ENCODE measurements at places on chromosomes 2 and 18.

DNA sequence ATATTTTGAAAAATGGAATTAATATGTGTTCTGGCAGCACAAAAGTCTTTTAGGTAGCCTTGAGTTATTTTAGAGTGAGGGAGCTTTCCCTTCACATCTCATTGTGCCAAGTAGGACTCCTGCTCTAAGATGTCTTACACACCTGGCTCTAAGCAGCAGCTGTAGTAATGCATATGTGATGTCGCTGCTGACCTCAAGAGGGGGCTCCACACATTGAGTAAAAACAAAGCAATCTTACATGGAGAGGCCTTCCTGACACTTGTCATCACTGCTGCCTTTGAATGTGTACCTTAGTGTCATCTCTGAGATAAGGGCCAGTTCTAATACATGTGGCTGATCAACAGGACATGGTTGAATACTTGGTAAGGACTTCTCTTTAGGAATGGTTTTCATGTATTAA, 75.8 kb downstream of the ACTR3 start:
- no peak for DNase-seq

GRCh38 chr2:163554864-163555263, 180.9 kb downstream of the FIGN start:
- DNase-seq, result no peak

- no peak for DNase-seq
Measured at GRCh38 chr2:190576573-190576972, 42.1 kb upstream of the NEMP2 start.

- DNase-seq, result no peak
Measured at GRCh38 chr2:239596253-239596652, 195.4 kb upstream of the HDAC4 start.

DNA sequence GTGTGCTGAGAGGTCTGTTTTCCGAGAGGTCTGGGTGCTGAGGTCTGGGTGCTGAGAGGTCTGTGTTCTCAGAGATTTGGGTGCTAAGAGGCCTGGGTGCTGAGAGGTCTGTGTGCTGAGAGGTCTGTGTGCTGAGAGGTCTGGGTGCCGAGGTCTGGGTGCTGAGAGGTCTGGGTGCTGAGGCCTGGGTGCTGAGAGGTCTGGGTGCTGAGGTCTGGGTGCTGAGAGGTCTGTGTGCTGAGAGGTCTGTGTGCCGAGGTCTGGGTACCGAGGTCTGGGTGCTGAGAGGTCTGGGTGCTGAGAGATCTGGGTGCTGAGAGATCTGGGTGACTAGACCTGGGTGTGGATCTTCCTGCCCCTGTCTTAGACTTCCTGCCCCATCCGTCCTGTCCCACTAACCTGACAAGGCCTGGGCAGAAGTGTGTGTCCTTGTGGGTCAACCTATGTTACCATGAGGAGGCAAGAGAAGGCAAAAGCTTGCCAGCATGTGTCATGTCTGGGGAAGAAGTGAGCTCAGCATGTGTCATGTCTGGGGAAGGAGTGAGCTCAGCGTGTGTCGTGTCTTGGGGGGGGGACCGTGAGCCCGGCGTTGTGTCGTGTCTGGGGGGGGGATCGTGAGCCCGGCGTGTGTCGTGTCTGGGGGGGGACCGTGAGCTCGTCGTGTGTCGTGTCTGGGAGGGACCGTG, 69.3 kb downstream of the KCNG2 start:
- no peak for DNase-seq

DNA sequence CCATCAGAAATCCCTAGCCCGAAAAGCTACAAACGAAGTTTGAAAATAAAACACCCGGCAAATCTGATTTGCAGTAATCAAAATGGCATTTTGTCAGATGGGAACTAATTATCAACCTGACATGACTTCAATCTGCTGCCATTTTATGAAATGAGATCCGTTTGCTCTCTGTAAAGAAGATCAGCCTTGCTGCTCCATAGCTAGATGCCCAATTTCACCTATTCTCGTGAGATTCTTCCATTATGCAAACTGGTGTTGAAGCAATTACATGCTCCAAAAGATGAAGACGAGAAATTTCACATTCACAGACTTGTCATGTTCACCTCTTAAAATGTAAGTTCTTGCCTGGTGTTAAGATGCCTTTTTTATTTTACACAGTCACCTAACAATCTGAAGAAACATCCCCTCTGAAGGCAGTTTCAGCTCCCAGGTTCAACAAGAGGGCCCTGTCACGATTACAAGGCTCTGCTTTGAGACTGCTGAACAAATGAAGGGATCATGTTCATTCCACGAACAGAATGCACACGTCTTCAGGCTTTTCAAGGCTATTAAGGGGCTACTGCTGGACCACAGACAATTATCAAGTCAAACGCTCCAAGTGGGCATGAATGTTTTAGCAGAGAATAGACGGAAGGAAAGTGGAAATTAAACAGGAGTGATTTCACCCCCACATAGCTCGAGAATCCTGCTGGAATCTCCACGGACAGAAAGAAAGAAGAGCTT, 172.6 kb upstream of the PID1 start:
- no peak for DNase-seq

- DNase-seq, result no peak
Measured at GRCh38 chr2:7452110-7452876, 535.1 kb downstream of the RNF144A start.

DNA sequence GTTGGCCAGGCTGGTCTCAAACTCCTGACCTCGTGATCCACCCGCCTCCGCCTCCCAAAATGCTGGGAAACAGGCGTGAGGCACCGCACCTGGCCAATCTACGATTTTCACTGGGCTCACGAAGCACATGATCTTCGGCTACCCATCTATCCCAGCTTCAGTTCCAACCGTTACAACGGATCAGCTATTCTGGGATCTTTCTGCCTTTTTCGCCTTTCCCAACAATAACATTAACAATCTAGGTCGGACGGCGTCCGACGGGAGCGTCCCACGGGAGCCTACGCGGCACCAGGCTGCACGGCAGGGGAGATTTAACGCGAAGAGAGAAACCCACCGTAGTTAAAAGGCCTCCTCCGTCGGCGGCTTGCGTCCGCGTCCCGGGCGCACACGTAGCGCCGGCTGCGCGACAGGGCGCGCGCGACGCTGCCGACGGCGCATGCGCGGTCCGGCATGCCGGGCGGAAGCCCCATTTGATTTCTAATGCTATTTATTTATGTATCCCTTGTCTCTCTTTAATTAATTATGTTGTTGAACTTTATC, at the start of gene MSL3B:
Gene MSL3B, minus strand, starts transcription at position 394 of the 540 bp plus-strand sequence.
- DNase-seq, result no peak

- DNase-seq, result no peak
Measured at GRCh38 chr2:36775261-36775660, 78.8 kb downstream of the VIT start.

DNA sequence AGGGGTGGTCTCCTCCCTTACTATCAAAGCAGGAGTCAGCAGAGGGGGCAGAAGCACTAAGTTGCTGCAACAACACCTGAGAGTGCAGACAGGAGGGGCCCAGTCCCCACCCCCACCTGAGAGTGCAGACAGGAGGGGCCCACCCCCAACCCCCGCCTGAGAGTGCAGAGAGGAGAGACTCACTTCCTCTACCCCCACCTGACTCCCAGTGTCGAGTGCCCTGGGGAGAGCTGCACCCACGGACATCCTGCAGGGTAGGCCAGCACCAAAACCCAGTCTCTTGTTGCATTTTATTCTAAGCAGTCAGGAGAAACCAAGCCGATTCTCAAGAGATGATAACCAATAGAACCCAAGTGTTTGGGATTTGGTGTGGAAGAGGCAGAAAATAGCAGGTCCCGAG, 78.4 kb downstream of the NAPG start:
- no peak for DNase-seq

GRCh38 chr2:186605041-186605440, 15.2 kb downstream of the ITGAV start:
- no peak for DNase-seq

- DNase-seq, result no peak
Measured at GRCh38 chr18:27707201-27707600, 469.7 kb downstream of the CDH2 start.

DNA sequence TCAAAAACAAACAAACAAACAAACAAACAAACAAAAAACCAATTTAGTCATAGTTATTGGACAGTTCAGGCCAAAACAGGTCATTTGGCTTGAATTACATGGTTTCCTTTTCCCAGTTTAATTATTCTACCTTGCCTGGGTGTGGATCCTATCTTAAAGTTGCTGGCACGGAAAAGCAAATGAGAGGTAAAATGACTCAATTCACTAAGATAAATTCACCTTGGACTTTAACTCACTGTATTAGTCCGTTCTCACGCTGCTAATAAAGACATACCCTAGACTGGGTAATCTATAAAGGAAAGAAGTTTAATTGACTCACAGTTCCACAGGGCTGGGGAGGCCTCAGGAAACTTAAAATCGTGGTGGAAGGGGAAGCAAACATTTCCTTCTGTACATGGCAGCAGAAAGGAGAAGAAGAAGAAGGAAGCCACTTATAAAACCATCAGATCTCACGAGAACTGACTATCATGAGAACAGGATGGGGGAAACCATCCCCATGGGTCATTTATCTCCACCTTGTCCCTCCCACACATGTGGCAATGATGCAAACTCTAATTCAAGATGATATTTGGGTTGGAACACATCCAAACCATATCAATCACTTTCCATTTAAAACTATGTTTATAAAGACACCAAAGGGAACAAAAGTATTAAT, 22.5 kb upstream of the TRAPPC8 start:
- no peak for DNase-seq

- no peak for DNase-seq
Measured at GRCh38 chr18:78918707-78919106, 60.9 kb upstream of the SALL3 start.

GRCh38 chr2:196172951-196173350, 1.6 kb upstream of the STK17B start:
- no peak for DNase-seq

DNA sequence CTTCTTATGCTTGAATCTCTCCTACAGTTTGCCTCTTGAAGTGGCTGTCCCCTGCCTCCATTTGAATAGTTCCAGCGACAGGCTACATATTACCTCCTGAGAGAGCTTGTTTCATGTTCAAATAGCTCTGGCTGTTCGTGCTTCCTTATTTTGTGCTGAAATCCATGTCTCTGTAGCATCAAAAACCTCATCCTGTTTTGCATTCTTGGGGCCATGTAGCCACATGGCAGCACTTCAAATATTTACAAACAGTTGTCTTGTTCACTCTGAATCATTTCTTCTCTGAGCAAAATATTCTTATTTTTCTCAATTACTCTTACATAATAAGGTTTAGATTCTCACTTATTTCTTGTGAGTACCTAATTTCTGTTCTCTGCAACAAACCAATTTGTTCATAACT, 1243.1 kb upstream of the NXPH2 start:
- no peak for DNase-seq

DNA sequence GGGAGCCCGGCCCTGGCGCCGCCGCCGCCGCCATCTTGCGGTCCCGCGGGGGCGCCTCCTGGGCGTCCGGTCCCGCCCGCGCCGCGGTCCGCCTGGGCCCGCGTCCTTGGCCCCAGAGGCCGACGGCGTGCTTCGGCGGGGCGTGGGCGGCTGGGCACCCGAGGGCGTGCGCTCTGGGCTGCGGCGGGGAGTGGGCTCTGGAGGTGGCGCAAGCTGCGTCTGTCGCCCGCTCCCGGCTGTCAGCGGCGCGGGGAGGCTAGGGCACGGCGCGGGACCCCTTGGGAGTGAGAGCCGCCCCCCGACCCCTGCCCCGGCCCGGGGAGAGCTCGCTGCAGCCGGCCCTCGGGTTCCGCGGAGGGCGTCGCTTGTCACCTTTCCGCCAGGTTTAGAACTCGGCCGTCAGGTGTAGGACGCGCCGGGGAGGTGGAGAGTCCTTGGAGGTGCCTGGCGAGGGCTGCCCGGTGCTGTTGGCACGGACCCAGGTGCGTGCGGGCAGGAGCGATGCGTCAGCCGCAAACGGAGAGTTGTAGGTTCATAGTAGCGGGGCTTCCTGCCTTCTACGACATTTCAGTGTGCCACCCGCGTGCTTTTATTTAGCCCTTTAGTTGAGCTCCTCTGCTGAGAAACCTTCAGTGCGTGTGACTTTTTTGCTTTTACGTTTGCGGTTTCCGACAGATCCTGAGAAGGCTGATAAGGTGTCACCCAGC, 921 bp downstream of the VAPA start:
- no peak for DNase-seq

GRCh38 chr2:74111380-74111779, 36.3 kb downstream of the BOLA3 start:
- DNase-seq, result no peak

- no peak for DNase-seq
Measured at GRCh38 chr2:230661072-230661957, 51.3 kb upstream of the CAB39 start.
